ENCODE measurements at places on chromosomes 1 and 21.

DNA sequence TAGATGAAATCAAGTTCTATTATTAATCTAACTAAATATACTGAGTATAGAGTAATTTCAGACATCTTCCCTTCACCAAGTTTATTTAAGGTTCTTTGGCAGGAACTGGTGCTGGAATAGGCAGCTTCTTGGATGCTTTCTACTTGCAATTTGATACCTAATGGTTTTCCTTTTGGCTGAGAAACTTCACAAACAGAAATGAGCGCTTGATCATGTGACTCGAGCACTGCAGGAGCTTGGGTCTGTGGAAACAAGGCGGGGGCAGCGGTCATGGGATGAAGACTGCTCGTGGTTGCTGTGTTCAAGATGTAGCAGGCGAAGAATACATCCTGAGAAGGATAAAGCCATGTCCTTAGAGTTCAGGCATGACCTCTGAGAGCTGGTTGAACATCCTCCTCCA, 136.8 kb downstream of the PTPRC start:
- DNase-seq: no peak

DNA sequence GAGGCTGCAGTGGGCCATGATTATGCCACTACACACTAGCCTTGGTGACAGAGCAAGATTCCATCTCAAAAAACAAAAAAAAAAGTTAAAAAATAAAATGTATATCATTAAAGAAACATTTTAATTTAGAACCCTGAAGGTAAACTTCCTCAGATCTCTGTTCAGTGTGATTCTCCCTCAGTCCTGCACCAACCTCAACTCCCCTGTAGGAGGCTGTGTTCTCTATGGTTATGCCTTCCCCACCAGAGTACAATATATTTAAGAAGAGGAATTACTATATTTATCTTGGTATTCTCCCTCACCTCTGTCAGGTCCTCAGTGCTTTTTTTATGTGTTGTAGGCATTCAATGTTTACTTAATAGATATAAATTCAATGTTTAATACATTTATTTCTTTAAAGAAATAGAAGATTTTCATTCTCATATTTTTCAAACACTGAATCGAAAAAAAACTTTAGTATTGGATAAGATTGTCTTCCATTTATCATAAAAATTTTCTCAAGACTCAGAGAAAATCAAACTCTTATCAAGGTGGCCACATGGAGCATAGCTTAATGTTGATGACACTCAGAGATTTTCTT, 4.8 kb upstream of the LRRC8B start:
- DNase-seq: no peak

DNA sequence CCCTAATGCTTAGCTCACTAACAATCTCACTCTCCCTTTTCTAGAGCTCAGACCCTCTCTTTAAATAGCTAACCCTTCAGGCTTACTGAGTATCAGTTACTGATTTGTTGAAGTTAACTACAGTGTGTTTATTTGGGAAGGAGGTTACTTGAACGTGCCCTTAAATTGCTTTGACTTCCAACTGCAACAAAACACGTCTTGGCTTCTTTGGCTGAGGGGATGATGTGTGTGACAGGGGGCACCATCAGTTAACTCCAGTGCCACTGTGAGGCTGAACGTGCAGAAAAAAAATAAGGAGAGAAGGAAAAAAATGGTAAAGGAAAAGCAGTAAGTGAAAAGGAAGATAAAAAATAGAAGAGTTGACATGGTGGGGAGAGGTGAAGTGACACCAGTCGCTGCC, 75.1 kb upstream of the NRIP1 start:
- no peak for DNase-seq

- no peak for DNase-seq
Observed at GRCh38 chr1:170162459-170163246, 16.9 kb downstream of the NTMT2 start.

DNA sequence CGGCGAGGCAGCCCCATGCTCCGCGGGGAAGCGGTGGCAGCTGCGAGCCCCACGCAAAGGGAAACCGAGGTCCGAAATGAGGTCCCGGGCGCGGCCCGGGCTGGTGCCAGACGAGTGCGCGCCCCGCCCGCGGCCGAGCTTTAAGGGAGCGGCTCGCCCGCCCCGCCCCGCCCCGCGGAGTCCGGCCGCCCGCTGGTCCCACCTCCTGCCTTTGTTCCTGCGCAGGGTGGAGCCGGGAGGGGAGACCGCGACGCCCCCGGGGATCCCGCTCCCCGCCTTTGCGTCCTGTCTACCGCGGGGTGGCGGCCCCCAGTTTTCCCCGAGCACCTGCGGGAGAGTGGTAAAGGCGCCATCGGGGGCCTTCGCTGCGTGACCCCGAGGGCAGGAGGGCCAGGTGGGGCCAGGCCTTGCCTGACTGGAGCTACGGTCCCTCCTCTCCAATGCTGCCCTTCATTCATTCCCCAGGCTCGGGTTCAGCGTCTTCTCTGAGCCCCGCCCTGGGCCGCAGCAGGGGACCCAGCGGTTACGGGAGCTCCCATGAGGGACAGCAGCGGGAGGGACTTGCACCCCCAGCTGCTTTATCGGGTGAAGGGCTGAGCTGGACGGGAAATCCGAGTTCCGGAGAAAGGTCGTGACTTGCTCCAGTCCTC, at the start of gene HES2:
Gene HES2, minus strand, starts transcription at position 116 of the 650 bp plus-strand sequence. Its CDS starts 99 bp downstream, at position 17.
- DNase-seq: no peak

GRCh38 chr21:21675601-21676000, 677.4 kb downstream of the NCAM2 start:
- DNase-seq: no peak

DNA sequence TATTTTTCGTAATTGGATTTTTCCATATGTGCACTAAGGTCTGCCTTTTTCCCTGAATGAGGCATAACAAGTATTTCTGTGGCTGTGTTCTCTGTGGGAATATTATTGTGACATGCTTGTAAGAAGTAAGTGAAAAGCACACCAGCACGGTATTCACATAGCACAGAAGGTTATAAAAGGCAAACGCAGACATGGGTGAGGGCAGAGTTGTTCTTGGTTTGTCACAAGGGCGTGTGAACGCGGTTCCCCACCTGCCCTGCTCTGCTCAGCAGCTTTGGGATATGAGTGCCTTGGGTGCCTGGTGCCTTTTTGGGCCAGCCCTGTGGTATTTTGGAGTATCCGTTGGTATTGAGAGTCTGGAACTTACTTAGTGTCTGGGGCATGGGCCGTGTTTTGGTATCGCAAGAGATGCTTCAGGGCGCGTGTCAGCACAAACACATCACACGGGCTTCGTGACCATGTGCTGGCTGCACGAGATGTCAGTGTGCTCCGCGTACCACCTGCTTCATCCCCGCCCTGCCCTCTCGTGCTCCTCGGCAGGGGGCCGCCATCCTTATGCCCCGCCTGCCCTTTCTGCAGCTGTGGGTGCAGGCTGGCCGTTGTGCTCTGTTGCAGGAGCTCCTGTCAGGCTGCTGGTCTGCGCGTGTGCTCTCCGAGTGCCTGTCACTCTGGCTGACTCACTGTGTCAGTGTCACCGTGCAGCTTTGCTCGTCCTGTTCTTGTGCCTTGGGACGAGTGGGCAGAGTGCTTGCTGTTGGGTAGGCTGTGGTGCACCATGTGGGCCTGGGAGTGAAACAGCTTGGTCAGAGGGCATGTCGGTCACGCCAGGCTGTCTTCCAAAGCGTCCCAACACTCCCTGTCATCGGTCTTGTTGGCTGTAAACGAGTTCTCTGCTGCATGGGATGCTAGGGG, 15.0 kb downstream of the SKI start:
- DNase-seq: no peak

DNA sequence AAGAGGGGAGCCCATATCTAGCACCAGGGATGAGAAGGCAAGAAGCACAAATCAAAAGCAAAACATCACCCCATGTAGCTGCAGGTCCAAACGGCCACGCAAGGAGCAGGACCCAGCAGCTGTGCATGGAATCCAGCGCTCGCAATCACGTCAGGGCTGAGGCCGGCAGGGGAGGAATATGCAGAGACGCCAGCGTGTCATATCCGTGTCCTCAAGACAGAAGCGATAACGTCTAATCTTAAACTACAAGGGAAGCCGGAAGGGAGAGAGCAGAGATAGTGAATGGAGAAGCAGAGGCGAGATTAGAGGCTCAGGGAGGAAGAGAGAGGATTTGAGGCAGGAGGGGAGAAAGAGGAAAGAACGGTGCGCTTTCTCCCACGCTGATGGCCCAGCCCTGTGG, 39.1 kb downstream of the FBXO2 start:
- no peak for DNase-seq

- DNase-seq: no peak
Observed at GRCh38 chr1:231546693-231547092, 18.2 kb downstream of the TSNAX start.

DNA sequence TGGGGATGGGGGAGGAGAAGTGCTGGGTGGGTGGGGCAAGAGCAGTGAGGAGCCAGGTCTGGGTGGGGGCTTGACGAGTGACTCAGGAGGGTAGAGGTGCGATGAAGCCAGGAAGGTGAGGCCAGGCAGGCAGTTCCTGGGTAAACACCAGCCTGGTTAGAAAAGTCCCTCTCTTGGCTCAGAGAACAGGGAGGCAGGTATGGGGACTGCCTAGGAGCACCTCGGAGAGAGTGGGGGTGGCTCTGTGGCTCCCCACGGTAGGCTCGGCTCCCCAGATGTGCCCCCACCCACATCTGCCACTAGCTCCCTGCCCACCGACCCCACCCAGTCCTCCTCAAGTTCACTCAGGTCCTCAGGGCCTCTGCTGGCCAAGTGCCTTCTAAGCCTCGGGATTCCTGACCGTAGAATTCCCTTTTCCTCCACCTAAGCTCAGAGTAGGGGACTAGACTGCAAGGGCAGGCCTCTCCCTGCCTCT, 1.2 kb downstream of the HSPG2 start:
- no peak for DNase-seq

DNA sequence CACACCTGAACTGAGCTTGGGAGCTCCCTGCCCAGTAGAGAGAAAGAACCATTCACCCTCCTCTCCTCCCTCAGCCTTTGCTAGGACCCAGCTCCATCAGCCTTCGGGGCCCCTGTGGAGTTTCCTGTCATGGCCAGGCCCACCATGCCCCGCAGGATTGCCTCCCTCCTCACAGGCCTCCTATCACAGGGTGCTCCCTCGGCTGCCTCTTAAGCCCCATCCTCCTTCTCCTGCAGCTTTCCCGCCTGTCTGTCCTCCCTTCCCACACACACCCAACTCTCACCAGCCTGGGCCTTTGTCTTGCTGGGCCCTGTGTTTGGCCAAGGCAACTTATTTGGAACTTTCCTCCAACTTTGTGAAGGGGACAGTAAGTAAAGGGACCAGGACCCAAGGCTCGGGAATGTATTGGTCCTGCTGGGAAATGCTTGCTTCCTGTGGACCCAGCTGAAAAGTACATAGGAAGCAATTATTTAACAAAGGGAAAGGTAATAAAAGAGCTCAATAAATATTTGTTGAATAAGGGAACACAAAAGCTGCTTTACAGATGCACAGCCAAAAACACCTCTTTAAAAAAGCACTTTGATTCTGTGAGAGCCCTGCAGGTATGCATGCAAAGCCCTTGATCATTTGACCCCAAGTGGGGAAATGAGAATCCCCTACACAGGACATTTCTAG, 31.6 kb upstream of the TENT5C start:
- no peak for DNase-seq

DNA sequence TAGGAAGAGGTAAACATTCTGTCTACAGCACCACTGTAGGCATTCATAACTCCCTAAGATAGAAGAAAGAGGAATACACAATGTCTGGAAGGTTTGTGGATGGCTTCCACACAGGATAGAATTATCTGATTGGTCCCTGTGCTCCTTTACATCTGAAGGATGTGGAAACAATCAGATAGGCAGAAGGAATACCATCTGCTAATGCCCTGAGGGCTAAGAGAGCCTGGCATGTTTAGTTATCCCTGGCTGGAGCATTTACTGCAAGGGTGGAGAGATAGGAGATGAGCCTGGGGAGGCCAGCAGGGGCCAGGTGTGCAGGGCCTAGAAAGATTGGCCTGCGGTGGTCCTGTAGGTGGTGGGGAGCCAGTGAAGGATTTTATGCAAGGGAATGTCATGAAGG, 8.6 kb upstream of the ACBD3 start:
- no peak for DNase-seq

GRCh38 chr1:206729507-206729906, 41.1 kb upstream of the IL19 start:
- DNase-seq: no peak

DNA sequence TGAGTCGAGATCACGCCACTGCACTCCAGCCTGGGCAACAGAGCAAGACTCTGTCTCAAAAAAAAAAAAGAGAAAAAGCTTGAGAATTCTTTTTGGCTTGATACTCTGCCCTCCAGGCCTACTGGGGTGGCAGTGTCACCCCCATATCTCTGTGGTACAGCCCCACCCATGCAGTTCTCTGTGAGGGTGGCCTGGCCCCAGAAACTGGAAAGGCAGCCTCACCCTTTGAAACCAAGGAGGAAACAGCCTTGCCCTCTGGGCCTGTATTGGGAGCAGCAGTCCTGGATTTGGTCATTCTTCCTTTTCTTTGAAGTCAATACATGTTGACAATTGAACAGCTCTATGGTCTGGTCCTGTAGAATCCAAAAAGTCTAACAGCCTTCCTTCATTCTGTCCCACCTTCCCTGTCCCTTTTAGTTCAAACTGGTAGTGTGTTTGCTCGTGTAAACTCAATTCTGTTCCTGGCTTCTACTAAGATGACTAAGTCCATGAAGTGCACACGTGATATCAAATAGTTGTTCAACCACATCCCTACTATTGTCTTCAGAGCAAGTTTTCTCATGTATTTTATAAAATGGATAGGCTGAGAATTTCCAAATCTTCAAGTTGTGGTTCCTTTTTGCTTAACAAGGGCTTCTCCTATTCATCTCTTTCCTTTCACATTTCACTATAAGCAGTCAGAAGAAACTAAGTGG, 13.2 kb downstream of the ST7L start:
- no peak for DNase-seq

DNA sequence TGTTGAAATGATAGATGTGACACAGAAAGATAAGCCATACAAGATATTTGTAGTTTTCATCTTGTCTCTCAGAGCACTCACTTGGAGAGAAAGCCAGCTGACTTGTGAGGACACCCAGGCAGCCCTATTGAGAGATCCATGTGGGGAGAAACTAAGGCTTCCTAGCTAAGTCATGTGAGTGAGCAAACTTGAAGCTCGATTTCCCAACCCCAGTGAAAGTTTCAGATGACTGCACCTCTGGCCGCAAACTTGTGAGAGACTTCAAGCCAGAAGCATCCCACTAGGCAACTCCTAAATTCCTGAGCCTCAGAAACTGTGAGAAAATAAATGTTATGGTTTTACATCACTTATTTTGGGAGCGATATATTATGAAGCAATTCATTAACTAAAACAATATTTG, 832.3 kb downstream of the LTN1 start:
- DNase-seq: no peak

DNA sequence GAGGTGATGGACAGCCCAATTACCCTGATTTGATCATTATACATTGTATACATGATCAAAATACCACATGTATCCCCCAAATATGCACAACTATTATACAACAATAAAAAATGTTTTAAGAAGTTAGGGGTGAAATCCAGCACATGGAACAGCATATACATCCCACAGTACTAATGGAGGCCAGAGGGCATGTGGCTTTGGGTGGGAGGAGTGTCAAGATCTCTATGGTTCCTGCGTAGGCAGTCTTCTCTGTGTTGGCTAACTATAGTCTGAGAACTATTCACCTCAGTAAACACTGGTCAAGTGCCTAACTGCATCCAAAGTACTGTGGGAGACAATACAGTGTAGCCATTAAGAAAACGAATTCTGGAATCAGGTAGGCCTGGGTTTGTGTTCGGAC, 74.1 kb downstream of the GADD45A start:
- no peak for DNase-seq

GRCh38 chr1:90821152-90821787, 104.2 kb upstream of the BARHL2 start:
- DNase-seq: no peak

GRCh38 chr1:90768098-90768497, 51.0 kb upstream of the BARHL2 start:
- DNase-seq: no peak

All from caudate nucleus (tissue), 63 donors.